RPMI8226 (cell line): ENCODE measurements at places on chromosomes 1 and 21.

GRCh38 chr1:181801617-181802016 lies 259.9 kb downstream of the ZNF648 start:
- DNase-seq, result no peak

- no peak for DNase-seq
Observed at GRCh38 chr1:118333601-118334210, 148.7 kb upstream of the SPAG17 start.

GRCh38 chr1:42162181-42162580 lies 2.4 kb downstream of the GUCA2A start:
- no peak for DNase-seq

GRCh38 chr1:212518188-212519054 lies 85.7 kb downstream of the NENF start:
- DNase-seq, result no peak

- DNase-seq, result no peak
Observed at GRCh38 chr1:37476460-37477197, 2.2 kb downstream of the ZC3H12A start.

DNA sequence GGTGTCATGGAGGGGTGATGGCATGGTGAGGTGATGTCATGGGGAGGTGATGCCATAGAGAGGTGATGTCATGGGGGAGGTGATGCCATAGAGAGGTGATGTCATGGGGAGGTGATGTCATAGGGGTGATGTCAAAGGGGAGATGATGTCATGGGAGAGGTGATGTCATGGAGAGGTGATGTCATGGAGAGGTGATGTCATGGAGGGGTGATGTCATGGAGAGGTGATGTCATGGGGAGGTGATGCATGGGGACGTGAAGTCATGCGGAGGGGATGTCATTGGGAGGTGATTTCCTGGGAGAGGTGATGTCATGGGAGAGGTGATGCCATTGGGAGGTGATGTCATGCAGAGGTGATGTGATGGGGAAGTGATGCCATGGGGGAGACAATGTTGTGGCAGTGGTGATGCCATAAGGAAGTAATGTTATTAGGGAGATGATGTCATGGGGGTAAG lies 92.1 kb upstream of the C1orf174 start:
- DNase-seq, result no peak

DNA sequence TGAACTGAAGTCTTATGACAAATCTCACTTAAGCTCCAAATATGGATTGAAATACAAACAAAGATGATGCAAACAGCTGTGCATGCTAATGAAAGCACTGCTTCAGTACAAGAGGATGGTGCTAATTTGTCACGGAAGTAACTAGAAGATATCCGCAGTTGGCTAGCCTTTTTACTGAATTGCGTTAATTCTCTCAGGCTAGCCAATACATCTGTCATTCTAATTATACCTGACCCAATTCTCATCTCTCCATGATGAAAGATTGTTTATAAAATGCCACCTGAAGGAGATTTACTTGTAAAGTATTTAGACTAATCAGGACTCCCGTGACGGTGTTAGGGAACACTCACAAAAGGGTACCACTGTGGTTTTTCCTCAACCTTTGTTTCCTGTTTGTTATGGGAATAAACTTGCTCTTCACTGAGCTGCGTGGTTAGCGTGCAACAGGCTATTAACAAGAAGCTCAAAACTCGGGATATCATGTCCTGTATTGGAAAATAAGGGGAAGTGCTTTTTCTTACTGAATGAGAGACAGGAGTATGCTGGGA lies 162.5 kb downstream of the APP start:
- DNase-seq, result no peak

GRCh38 chr1:29960876-29961275 lies 724.6 kb downstream of the PTPRU start:
- DNase-seq, result no peak
